ENCODE measurements at places on chromosomes 1 and 21.

DNA sequence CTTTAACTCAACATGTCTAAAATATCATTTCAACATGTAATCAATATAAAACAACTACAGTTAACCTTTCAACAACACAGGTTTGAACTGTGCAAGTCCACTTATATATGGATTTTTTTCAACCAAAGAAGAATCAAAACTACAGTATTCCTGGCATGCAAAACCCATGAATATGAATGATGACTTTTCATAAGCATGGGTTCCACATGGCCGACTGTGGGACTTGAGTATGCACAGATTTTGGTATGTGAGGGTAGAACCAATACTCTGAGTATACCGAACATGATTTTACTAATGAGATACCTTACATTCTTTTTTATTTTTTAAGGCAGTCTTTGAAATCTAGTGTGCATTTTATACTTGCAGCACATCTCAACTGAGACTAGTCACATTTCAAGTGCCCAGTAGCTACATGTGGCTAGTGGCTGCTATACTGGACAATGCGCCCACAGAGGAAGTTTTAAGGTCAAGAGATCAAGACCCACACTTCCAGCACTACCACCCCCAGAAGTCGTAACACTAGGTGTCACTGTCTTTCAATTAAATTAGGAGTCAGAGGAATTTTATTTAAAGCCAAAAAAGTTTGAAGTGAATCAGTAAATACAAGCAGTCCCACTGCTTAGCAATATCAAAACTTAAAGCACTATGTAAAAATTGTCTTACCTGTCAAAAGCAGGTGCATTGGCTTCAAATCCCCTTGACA lies 40.0 kb downstream of the SYNJ1 start:
- no peak for DNase-seq

DNA sequence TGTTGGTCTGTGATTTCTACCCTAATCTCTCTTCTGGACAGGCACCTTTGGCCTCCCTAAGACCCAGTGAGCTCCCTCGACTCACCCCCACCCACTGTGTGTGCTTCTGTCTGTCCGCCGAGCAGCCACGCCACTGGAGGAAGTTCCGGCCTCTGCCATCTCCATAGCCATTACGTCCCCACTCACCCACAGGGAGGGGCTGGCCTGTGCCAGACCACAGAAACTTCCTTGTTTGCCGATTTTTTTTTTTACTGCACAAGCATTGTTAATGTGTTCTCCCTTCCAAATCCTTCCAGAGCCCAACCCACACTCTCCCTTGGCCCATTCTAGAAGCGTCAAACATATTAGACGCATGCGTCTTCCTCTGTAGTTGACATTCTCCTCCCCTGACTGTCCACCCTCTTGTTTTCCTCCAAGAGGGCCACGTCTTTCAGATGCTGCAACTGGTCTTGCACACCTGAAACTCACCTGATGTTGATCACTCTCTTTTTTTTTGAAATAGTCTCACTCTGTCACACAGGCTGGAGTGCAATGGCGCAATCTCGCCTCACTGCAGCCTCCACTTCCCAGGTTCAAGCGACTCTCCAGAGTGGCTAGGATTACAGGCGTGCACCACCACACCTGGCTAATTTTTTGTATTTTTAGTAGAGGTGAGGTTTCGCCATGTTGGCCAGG lies 72.3 kb downstream of the EVA1C start:
- DNase-seq = no peak

DNA sequence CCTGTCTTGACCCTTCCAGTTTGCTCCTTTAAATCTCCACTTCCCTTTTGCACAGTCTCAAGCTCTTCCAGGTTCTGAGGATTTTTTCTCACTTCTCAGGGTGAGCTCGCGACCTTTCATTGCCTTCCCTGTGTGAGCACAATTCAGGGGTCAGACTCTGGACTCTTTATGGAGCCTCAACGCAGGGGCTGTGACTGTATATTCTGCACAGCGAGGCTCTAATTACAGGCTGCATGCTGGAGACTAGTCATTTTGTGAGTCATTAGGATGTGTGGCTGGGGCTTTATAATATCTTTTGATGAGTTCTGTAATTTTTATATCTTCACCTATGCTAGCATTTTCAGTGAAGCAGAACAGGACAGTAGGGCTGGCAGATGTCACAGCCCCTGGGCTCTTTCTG lies 270.7 kb downstream of the KAZN start:
- DNase-seq = no peak

- DNase-seq = no peak
These were observed 641.5 kb downstream of the PLPP3 start for GRCh38 chr1:55937840-55938375.

DNA sequence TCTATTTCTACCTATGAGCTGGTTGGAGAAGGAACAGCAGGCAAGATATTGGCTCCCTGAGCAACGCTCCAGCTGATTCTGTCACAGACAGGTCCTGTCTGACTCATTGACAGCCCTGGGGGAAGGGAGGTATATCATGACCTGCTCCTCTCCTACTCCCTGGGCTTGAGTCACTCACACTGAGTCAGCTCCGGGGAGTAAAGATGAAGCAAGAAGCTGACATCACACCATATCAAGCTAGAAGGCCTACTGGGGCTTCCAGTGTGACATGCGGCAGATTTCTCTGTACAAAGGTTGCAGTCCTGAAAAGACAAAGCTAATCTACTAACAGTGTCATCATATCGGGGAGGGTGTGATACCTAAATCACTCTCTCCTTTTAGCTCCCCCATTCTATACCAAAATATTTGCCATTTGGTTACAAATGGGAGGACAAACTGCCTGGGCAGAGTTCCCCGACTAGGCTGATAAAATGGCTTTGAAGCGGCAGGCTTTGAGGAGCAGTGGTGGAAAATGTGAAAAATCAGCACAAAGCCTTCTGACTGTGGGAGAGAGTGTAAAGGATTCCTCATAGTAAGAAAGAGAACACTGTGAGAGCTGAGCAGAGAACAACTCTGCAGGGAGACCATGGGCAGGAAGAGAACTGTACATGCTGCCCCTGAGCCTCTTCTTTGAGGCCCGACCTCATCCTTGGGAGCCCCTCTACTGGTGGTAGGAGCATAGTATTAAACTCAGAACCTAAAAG lies 15.5 kb downstream of the PI4KB start:
- peak; percentile 81 for DNase-seq

DNA sequence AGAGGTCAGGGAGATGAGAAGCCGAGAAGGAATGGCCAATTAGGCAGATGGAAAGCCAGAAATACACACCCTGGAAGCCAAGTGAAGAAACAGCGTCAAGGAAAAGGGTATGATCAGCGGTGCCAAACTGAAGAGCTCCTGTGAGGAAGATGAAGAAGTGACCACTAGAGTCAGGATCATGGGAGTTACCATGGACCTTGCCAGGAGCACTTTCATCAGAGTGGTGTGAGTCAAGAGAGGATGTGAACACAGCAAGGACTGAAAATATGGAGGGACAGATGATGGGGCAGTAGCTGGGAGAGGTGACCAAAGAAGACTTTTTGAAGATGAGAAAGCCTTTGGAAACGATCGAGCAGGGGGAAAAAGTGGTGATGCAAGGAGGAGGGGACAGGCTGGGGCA lies 50.4 kb downstream of the CD34 start:
- DNase-seq = no peak

DNA sequence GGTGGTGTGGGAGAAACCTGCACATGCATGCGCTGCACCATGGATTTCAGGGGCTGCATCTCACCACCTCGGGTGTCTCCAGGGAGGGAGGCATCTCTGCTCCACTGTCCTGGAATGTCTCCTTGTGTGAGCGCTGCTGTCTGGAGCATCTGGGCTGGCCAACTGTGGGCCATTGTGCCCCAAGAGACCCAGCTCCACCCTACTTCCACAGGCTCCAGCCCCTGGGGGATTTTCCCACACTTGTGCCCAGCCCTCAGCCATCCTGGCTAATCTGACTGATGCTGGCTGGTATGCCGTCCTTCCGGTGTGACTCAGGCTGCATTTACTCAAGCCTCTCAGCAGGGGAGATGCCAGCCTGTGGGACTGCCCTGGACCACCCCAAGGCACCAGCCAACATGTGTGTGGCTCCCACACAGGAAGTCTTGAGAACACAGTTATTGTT lies 62.0 kb downstream of the TRIM11 start:
- no peak for DNase-seq

GRCh38 chr1:156591181-156591431 lies 470 bp upstream of the NAXE start:
- no peak for DNase-seq

- no peak for DNase-seq
These were observed 24.4 kb downstream of the ADAM30 start for GRCh38 chr1:119871881-119872280.

GRCh38 chr1:5901150-5901549 lies 91.1 kb downstream of the NPHP4 start:
- DNase-seq = no peak

DNA sequence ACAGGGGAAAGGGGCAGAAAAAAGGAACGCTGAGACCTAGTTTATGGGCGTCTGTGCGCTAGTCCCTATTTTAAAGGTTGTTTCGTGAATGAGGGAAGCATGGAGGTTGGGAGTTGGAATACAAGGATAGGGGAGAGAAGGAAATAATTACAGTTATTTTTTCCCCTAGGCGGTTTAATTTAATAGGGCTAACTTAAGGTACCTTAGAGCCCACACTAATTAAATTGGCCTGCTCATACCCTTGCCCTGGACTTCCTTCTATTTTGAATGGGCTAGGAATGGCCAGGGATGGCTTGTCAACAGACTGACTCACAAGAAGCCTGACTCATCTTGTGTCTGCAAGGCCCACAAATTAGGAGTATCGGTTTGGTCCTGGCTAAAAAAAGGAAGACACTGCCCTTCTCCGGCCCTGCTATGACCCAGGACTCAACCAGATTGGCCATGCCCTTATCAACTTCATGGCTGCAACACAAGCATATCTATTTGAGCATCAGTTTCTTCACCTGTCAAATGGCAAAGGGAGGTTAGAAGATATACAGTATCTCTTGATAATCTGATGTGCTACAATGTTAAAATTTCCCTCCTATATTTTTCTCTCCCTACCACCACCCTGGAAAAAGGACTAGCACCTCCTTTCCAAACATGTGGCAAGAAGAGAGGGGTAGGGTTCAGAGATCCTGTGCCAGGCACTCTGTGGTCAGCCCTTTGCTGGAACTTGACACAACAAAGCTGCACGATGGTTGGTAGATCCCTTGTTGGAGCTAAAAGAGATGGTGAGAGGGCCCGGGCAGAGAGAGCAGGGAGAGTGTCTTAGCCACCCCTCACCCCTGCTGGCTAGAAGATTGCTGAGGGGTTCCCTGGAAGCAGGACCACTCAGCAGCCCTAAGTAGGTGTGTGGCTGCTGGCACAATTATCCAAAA lies 2.2 kb upstream of the SSBP3 start:
- DNase-seq = no peak

- DNase-seq = no peak
These were observed 32.6 kb downstream of the EVA1C start for GRCh38 chr21:32445101-32445500.

DNA sequence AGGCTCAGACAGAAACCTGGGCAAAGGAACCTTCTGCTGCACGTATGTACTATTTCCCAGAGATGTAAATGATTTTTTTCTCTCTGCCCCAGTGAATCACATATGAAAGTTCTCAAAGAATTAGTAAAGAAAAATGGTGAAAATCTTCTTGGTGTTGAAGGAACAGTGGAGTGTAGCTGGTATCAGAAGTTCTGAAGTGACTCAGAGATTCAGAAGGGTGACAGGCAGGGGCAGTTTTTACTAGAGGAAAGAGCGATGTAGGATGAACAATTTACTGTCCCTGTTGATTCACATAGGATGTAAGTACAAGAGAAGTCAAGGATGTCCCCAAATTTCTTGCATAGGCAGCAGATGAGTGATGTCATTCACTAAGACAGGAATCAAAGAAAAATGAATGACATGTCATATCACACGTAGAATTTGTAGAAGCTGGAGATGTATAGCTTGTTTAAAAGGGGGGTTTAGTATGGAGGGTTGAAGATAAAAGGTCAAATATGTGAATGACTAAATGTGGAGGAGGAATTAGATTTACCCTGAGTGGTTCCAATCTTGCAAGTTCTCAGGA lies 26.4 kb downstream of the WLS start:
- no peak for DNase-seq

- DNase-seq = no peak
These were observed 346.4 kb downstream of the VAV3 start for GRCh38 chr1:107618539-107618938.

DNA sequence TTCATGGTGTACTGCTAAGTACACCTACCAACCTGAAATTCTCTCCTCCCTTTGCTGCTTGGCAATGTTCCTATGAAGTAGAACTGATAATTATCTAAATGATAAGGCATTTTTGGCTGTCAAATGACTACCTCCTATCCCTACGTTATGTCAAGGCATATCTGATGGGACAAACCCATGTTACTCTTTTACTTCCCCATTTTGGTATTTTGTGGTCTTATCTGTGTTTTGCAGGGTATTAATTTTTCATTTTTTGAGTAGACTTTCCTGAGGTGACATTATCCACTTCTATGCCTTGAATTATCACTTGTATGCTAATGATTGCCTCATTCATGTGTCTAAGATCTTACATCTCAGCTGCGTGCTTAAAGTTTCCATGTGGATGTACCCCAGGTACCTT lies 499.6 kb upstream of the B3GALT2 start:
- no peak for DNase-seq

All from activated CD4-positive, alpha-beta T cell treated with anti-CD3 and anti-CD28 coated beads, Interleukin-2, amount 50 U/mL, for 48 hours (primary cell).